Hematopoietic multipotent progenitor cell treated with erythropoietin and hydrocortisone succinate and interleukin-3 and kit ligand, for 17 days (in vitro differentiated cells): ENCODE measurements at places on chromosomes 12 and 14.

DNA sequence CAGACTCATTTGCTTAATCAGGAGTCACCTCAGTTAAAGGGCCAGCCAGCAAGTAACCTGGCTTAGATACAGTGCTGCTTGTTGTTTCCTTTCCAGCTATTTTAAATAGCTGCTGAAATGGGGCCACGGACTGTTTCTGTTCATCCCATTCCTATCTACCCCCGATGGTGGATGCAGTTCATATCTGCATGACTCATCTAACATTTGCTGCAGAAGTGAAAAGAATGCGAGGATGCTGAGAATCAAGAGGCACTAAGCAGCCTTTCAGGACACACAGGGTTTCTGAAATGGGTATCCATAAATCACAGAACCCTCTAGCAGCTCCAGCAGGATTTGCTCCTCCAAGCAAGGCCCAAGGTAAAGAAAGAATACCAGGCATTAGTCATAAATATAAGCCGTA is 60.2 kb upstream of the RTRAF start:
- no peak for DNase-seq

- DNase-seq, result no peak
These were observed 518.6 kb downstream of the VRK1 start for GRCh38 chr14:97315790-97316189.

DNA sequence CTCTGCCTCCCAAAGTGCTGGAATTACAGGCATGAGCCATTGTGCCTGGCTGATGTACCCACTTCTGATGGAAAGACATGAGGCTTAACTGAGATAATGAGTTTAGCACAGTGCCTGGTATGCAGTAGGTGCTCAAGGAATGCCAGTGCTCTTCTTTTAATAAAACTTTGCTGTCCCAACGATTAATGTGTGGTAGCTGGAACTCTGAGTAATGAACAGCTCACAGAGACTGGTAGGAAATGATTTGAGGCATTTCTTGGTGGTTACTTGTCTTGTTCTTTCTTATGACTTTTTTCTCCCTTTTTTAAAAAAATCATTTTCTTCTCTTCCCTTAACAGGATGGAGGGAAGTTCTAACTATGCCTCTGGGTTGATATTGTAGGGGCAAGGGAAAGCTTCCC is 235.7 kb upstream of the PWP1 start:
- no peak for DNase-seq

DNA sequence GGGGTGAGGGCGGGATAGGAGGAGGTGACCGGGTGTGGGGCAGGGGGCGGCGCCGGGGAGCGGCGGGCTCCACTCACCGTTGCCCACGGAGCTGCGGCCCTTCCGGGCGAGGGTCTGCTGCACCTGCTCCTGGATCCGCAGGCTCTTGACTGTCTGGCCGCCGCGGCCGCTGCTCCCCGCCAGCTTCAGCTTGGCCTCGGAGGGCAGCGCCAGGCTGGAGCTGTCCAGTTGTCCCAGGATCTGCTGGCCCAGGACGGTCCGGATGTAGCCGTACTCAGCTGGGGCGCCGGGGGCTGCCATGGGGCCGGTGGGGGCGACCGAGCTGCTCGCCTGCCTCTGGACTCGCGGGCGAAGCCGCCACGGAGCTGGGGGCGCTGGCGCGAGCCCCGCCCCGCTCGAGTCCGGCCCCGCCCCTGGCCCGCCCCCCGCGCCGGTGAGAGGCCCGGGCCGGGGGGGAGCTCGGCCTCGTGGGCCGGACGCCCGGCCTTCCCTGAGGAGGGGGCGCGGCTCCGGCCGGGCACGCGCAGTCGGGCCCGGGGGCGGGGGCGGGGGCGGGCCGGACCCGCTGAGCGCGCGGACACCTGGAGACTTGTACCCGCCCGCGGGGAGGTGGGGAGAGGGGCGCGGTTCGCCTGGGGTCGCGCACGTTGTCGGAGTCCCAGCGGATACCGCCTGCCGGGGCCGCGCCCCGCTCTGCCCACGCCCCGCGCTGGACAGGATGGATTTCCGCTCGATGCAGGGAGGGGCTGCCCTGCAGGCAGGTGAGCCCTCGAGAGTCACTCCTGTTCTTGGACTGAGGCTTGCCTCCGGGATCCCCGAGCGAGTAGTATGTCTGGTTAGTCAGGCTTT is at the start of gene PKP2:
Gene PKP2 (minus strand): TSS at position 346 of the 849 bp plus-strand sequence. CDS start 46 bp downstream, at position 300.
- no peak for DNase-seq

DNA sequence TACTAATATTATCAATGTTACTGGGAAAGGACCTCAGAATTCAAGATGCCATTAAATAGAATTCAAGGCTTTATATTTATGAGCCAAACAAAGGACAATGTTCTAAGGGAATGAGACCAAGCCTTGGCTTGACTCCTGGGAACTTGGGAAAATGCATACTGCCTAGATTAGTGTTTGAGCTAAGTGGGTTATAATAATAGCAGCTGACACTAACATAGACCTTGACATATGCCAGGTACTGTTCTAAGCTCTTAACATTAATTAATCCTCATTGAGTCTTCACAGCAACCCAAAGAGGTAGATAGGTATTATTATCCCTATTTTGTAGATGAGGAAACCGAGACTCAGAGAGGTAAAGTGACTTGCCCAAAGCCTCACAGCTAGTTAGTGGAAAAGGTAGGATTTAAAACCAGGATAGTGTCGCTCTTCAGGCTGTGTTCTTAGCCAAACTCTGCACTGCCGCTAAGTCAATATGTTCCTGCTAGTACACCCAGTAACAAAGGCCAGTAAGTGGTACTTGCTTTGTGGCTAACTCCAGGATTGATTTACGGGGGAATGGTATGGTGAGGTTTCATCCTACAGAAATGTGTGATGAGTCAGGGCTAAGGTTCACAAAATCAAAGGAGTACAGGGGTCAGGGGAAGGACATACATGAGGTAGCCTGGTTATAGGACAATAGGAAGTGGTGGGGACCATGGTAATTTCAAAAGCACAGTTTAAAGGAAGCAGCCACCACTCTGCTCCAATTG is 35.8 kb upstream of the PRKAB1 start:
- DNase-seq, result no peak

DNA sequence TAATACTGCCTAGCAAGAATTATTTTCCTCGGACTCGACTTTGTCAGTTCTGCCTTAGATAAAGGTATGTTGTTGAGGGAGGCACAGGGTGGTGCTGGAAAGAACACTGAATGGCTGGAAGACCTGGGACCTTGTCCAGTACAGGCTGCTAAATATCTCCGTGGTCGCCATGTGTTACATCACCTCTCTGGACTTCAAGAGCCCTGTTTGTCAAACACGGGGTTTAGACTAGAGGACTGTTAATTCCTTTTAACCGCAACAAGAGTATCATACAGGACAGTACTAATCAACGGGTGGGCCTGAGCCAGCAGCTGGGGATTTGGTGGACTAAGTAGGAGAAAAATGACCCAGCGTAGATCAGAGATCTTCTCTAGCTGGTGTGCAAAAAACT is 476.3 kb downstream of the LRIG3 start:
- no peak for DNase-seq

DNA sequence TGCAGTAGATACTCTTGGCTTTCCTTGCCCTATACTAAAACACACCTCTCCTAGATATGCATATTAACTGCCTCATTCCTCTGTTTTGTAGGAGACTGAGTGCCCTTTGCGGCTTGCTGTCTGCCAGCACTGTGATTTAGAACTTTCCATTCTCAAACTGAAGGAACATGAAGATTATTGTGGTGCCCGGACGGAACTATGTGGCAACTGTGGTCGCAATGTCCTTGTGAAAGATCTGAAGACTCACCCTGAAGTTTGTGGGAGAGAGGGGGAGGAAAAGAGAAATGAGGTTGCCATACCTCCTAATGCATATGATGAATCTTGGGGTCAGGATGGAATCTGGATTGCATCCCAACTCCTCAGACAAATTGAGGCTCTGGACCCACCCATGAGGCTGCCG is 15.4 kb downstream of the TRAFD1 start:
- no peak for DNase-seq
